ENCODE measurements at places on chromosomes 3 and 15. TPM values are rescaled to one million over a fixed set of nuclear protein-coding genes. Genes with fewer than 3 reads are reported as not detected.
A peak's percentile ranks its signal among the peaks of the same experiment; 100 is the strongest.

- DNase-seq, result no peak
Measured at GRCh38 chr3:101825904-101826445, 23.3 kb upstream of the NFKBIZ start.

DNA sequence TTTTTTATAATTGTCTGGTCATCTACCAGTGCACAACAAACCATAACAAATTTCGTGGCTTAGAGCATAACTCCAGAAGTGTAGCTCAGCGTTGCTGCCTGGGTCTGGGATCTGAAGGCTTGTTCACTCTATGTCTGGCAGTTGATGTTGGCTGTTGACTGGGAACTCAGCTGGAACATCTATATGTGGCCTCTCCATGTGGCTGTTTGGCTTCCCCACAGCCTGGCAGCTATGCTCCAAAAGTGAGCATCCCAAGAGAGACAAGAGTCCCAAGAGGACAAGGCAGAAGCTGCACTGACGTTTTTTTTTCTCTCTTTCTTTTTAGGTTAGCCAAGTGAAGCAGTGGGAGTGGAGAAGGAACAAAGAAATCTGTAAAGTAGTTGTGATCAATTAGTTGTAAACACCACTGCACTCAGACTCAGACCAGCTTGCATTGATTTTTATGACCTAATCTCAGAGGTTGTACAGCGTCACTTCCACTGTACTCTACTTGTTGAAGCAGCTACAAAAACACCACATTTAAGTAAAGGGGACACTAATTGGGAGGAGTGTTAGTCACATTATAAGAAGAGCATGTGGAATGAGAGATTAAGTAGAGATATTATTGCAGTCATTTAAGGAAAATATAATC, 2.5 kb upstream of the GPR176 start:
- DNase-seq, result no peak

DNA sequence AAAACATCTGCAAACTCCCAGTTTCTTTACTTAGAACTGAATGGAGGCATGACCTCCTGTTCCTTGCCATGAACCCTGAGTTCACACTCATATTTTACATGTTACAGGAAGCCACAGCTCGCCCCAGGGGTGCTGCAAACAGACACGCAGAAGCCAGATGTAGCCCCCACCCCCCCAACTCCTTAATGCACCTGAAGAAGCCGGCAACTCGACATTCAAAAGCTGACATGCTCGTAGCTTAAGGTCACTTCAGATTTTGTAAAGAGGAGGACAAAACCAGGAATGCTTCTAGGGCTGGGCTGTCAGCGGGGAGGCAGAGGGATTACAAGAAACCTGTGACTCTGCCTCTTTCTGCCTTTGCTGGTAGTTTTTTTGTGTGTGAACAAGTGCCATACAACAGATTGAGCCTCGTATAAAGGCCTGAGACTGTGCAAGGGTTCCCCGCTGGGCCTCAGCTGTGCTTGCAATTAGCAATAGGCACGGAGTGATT, 42.0 kb upstream of the FEZF2 start:
- DNase-seq, result no peak

The GLDN gene
- 0.18 TPM for total RNA-seq

The CHDH gene
- total RNA-seq, result 0.89 TPM

GRCh38 chr3:73451301-73451944, 173.3 kb downstream of the PDZRN3 start:
- no peak for DNase-seq

The BBS4 gene
- total RNA-seq, result 29.0 TPM

- no peak for DNase-seq
Measured at GRCh38 chr3:100110162-100110561, 4.1 kb downstream of the FILIP1L start.

The GOLGA8Q gene
- total RNA-seq, result not detected

DNA sequence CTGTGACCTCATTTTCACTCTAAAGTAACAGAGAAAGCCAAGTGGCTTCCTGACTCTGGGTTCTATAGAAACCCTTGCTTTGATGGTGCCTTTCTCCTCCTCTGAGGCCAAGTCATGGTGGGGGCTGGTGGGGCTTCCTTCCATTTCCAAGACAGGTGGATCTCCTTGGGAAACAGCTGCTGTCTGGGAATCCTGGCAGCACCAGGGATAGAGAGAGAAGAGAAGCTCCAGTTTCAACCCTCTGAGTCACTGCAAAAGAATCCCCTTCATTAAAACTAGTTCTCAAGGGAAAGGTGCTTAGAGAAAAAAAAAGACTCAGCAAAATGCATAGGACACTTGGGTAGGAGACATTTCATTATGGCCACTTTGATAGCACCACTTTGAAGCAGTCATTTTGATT, 614.4 kb downstream of the FHIT start:
- no peak for DNase-seq

DNA sequence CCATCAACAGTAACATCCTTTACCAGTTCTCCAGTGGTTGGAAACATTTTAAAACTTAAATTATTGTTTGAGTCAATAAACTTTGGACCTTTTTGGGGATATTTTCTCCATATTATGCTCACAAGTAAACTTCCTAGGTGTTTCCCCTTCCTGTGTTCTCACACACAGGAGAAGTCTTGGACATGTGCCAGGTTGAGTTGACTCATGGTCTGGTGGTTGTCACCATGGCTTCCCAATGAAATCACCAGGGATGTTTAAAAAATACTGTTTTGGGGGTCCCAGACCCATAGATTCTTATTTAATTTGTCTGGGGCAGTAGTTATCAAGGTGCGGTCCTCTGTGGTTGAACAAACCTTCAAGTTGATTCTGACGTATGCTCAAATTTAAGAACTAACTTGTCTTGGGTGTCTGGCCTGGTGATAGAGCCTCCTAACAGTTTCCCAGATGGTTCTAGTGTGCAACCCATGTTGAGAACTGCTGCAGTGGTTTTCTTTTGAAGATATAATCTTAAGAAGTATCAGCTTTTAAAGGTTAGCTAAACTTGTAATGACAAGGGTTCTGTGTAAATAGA, 291.8 kb downstream of the EDEM1 start:
- peak; percentile 34 for DNase-seq

GRCh38 chr3:115685097-115685496, 61.8 kb downstream of the GAP43 start:
- no peak for DNase-seq

The A4GNT gene
- not detected for total RNA-seq

GRCh38 chr3:23713641-23714040, 92.1 kb upstream of the UBE2E1 start:
- DNase-seq, result no peak

The GATM gene
- 0.58 TPM for total RNA-seq

The SV2B gene
- total RNA-seq, result 0.18 TPM

The NECTIN3 gene
- 0.16 TPM for total RNA-seq

The GPX1 gene
- total RNA-seq, result 1.6 TPM

The TRPM1 gene
- not detected for total RNA-seq

- DNase-seq, result no peak
Measured at GRCh38 chr3:30455840-30456239, 150.6 kb upstream of the TGFBR2 start.

- DNase-seq, result no peak
Measured at GRCh38 chr3:189229196-189229828, 57.5 kb downstream of the TPRG1 start.

The DNAH12 gene
- not detected for total RNA-seq

DNA sequence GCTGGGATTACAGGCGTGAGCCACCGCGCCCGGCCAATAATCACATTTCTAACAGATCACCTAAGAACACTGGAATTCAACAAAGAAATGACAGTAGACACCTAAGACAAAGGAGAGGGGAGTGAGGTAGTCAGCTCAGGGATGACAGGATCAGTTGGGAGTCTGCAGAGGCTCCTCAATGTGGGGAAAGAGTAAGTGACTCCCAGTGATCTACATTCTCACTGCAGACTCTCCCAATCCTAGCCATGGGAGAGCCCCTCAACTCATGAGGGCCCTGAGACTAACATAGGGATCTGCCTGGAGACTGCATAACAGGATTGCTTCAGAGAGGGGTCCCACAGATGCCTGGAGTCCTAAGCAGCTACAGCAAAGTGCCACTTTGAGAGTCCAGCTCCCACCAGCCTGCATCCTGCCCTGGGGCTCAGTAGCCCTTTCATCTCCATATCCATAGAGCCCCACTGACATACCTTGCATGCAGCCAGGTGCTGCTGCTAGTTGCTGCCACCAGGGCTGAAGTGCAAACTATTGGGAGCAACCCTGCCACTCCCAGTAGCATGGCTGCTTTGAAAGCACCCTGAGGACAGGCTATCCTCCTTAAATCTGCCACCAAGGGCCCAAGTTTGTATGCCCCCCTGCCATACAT, 21.8 kb upstream of the PFN2 start:
- DNase-seq, result no peak

- no peak for DNase-seq
Measured at GRCh38 chr15:97081666-97082226, 751.2 kb downstream of the NR2F2 start.

Data from K562 (cell line).